ENCODE measurements at places on chromosomes 5 and 9.

- DNase-seq, result no peak
These were observed 69.3 kb downstream of the MAMDC2 start for GRCh38 chr9:70112981-70113380.

GRCh38 chr9:138104251-138105122 lies 226.9 kb downstream of the CACNA1B start:
- DNase-seq, result no peak

- no peak for DNase-seq
These were observed 98.8 kb upstream of the NFIB start for GRCh38 chr9:14412775-14413174.

GRCh38 chr5:66643387-66643786 lies 47.2 kb downstream of the MAST4 start:
- no peak for DNase-seq

- DNase-seq, result no peak
These were observed 414.5 kb downstream of the ACTL7B start for GRCh38 chr9:108441251-108441650.
